ENCODE measurements at places on chromosomes 6 and 20. TPM values are rescaled to one million over a fixed set of nuclear protein-coding genes. Genes with fewer than 3 reads are reported as not detected.

GRCh38 chr6:44306710-44307109 is 6.4 kb downstream of the AARS2 start:
- DNase-seq: no peak

LHFPL5 gene
- polyA plus RNA-seq: not detected

- peak; percentile 5 for DNase-seq
Measured at GRCh38 chr20:41734506-41734945, 116.3 kb upstream of the CHD6 start.

OXT gene
- polyA plus RNA-seq: 1.4 TPM

Data from CD8-positive, alpha-beta memory T cell (primary cell).